ENCODE measurements at places on chromosomes 4 and X. TPM values are rescaled to one million over a fixed set of nuclear protein-coding genes. Genes with fewer than 3 reads are reported as not detected.
A peak's percentile ranks its signal among the peaks of the same experiment; 100 is the strongest.

Gene SLITRK4
- total RNA-seq = not detected

Gene GAGE12F
- total RNA-seq = not detected

Gene SH3TC1
- 1.8 TPM for total RNA-seq

Gene BST1
- total RNA-seq = 3.0 TPM

Gene ARAP2
- total RNA-seq = 0.32 TPM

Gene SNCA
- total RNA-seq = 8.3 TPM

Gene MAGEA2
- total RNA-seq = 0.94 TPM

Gene S100P
- total RNA-seq = not detected

Gene RTL5
- 0.12 TPM for total RNA-seq

Gene TRAM1L1
- total RNA-seq = 0.66 TPM

Gene F11
- not detected for total RNA-seq

Gene FAM47E
- total RNA-seq = not detected

DNA sequence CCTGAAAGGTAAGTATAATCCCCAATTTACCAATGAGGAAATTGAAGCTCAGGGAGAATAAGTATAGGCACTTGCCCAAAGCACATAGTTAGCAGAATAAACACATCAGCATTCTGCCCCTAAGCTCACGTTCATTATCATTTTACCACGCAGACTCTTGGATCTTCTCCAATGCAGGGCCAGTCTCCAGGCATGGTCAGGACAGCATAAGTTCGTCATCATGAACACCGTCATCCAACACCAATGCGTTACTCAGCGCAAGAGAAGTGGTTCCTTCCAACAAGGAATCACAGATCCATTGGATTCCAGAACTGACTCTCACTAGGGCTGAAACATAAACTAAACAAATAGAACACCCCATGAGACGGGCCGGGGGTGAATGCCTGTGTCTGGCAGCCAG, 86.5 kb upstream of the GPM6B start:
- peak; percentile 5 for DNase-seq

GRCh38 chr4:120007191-120007871, 59.3 kb downstream of the MAD2L1 start:
- peak; percentile 82 for DNase-seq

GRCh38 chr4:80913381-80913780, 117.1 kb upstream of the BMP3 start:
- no peak for DNase-seq

DNA sequence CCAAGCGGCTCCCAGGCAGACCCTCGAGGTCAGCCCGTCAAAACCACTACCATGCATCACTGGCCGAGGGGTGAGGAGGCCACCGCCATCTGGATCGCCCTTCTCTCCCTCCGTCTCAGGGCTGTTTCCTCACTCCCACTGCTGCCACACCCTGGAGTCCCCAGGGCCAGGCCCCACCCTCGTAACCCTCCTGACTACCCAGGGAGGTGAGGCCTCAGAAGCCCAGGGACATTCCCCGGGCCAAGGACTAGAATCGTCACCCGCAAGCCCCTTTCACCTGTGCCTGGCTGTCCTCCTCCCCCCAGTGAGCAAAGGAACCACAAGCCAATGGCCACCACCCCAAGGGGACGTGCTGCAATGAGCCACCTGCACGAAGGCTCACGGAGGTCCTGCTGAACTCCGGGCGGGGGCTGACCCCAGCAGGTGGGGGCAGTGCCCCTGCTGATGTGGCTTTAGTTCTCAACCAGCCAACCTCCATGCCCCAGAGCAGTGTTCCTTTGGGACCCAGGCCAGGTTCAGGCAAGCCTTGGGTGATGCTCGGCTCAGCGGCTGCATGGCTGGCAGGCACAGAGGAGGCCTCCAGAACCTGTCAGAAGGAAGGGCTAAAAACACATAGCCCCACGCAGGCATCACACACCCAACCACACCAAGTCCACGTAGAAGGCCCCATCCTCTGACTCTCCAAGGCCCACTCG, 23.8 kb downstream of the PPP2R2C start:
- no peak for DNase-seq

GRCh38 chr4:102057122-102057521, 266.6 kb downstream of the BANK1 start:
- no peak for DNase-seq

- no peak for DNase-seq
These were observed 195.1 kb upstream of the ATP6AP2 start for GRCh38 chrX:40385682-40386081.

DNA sequence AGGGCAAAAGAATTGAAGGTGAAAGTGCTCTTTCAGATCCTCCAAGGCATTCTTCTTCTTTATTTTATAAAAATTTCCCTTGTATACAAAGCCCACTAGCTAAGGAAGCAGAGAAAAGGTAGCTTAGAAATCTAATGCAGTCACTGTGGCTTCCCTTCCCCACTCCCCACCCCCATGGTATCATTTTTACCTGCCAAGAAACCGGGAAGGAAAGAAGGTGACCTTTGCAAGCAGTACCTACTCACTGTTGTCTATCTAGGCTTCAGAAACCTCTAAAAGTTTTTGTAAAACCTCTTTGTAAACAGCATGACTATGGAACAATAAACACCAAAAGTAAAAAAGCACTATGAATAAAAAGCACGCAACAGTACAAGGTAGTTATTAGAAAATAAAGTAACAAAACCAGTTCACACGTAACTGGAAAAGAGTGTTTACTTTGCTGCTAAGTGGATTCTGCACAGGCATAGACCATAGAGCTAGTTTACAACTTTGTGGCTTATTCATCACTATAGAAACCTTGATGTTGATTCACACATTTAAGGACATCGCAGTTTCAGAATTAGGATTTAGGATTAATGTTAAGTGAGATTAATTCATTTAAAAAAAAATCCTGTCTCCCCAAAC, 109.6 kb upstream of the FTHL17 start:
- no peak for DNase-seq

GRCh38 chr4:139672215-139672614, 6.6 kb downstream of the MGST2 start:
- peak; percentile 43 for DNase-seq

DNA sequence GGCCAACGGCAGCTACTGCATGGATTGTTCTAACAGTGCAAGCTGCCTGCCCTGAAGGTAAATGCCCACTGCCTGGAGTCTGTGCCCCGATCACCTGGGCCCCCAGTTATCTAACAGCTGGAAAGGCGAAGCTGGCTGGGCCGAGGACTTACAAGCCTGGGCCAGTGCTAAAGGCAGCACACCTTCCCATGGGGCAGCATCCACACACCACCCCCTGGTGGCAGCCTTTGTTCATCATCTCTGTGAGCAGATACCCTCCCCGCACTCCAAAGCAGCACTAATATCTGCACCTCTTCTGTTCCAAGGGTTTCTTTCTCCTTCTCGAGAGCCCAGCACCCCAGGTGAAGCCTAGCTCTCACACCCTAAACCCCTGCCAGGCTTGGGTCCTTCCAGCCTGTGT, 7.6 kb downstream of the SLC2A9 start:
- DNase-seq = peak; percentile 30

DNA sequence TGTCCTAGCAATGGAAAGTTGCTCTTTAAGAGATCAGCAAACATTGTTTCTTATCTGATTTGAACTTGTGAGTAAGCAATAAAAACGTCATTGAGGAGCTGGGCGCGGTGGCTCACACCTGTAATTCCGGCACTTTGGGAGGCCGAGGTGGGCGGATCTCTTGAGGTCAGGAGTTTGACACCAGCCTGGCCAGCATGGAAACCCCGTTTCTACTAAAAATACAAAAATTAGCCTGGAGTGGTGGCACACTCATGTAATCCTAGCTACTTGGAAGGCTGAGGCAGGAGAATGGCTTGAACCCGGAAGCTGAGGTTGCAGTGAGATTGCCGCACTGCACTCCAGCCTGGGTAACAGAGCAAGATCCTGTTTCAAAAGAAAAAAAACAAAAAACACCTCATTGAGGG, 11.2 kb upstream of the PLAC8 start:
- DNase-seq = no peak

DNA sequence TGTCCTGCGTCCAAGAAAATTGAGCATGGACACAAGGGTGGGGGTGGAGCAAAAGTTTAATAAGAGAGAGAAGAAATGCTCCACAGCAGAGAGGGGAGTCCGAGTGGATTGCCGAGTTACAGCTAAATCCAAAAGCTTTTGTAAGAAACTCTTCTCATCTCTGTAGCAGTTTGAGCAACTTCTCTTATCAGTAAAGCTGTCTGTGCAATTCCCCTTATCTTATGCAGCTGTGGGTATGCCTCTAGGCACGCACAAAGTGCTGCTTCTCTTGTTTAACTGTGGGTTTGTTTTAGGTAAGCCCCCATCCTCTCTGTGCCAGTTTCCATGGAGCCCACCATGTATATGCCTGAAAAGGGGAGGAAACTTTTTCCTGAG, 44.8 kb downstream of the HMGB2 start:
- no peak for DNase-seq

- DNase-seq = peak; percentile 55
These were observed 31.5 kb downstream of the PRPS1 start for GRCh38 chrX:107659768-107660167.

DNA sequence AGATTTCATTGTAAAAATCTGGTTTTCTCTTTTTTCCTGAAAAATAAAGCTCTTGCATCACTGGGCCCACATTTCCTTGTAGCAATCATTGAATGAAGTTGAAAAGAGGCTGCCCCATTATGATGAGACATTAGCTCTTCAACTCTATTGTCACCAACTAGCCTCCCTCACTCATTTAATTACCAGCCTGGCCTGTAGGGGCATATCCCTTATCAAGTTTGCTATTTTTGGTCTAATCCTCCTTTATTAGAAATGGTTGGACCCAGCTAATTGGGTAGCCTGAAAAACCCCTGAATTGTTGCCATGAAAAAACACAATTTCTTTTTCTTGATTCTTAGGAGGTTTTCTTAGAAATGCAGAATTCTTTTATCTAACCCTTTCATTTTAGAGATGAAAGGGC, 164.6 kb upstream of the CASK start:
- no peak for DNase-seq

DNA sequence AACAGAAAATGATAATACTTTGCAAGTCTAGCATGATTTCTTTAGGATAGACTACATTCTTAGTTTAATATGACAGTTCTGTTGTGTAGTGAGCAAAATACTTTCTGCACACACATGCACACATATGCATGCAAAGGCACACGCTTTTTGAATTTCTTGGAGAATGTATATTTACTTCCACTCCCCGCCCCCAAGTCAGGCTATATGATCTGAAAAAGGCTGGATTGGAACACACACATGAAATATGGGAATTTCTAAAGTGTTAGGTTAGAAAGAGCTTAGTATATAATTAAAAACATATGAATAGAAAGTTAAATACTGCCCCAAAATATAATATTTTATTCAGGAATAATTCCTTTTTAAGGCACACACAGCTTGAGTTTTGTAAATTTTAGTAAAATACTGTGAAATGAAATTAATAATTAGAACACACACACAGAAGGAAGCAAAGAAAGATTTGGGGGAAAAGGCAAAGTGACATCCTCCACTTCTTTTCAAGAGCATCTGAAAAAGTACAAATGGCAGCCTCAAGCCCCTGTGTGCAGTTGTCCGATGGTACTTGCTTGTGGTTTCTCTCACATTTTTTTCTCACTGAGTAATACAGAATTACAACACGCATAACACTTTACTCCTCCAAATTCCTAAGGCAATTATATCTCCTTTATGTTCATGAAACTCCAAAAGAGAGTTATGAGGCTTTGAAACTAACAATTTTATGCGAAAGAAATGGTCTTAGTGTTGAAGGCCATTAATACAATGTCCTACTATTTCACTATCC, 228.9 kb upstream of the ETNPPL start:
- peak; percentile 49 for DNase-seq

DNA sequence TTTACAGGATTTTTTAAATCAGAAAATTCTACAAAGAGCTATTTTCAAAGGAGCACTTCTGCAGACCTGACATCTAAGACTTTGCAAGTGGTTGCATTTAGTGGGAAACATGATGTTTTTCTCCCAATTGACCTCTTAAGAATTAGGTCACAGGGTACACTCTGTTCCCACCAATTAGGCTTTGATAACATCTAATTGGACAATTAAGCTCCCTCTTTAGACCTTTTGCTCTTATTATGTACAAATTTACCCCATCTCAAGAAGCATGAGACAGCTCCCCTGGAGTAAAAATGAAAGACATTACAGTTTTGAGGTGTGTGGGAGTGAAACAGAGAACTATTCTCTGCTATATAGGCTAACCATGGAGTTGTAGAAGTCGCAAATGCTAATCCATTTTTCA, 31.8 kb upstream of the AGA start:
- DNase-seq = no peak

DNA sequence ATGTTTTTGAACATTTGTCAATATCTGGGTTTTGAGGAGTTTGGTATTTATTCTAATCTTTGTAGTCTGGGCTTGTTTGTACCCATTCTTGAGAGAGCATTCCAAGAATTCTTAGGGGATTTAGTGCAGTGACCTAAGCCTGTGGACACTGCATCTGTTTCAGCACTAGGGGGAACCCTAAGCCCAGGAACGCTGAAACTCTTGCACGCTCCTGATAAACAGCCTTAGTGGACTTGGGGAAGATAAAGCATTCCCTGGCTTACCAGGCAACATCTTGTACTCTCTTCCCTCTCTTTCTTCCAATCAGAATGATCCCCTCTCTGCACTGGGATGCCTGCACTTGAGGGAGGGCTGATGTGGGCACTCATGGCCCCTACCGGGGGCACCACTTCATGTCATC, 654.9 kb upstream of the HTR2C start:
- DNase-seq = peak; percentile 53

GRCh38 chr4:31365006-31365690, 645.0 kb downstream of the PCDH7 start:
- DNase-seq = no peak

DNA sequence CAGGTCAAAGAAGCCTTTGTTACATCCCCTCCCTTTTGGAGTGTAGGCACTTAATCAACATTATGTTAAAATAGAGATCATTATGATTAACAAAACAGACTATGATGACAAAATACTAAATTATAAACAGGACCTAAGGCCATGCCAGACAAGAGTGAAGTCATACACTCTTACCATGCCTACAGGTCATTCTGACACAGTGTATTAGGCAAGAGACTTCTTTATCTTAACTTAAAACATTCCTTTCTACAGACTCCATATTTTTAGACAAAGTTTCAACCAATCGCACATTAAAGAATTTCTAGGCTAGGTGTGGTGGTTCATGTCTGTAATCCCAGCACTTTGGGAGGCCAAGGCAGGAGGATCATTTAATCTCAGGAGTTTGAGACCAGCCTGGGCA, 128.6 kb upstream of the SLC34A2 start:
- DNase-seq = no peak

DNA sequence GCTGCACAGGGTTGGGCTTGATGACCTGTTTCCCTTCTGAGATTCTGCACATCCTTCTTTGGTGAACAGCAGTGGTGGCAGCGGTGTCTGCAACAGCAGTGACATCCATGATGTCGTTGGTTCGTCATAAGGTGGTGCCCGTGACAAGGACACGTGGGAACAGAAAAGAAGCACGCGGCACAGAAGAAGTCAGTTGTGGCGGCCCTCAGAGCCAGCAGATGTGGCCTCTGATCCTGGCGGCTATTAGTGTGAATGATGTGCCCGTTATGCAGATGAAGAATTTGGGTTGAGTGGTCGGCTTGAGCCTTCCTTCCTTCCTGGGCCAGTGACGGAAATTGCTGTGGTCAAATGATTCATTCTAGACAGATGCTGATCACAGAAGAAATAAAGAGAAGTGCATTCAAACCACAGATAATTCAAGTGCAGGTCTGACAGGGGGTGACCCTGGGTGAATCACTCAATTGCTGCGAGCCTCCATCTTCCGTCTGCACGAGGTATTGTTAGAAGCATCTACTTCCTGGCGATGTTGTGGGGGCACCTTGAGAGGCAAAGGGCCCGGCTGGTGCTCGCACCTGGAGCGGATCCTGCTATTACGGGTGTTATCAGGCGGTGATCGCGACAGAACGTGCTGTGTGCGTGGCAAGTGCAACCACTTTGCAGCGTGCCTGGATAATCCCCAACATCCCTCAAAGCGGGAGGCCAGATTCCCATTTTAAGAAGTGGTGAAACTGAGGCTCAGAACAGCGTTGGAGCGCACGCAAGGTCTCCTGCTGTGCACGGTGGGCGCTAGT, 215.2 kb upstream of the PSAPL1 start:
- DNase-seq = peak; percentile 98

All from M059J (cell line).